Inflammatory macrophage treated with lipopolysaccharide for 1 hour (primary cell): ENCODE measurements at places on chromosomes 2 and 18.

GRCh38 chr18:63236406-63236805 is 83.2 kb downstream of the BCL2 start:
- peak; percentile 98 for DNase-seq

DNA sequence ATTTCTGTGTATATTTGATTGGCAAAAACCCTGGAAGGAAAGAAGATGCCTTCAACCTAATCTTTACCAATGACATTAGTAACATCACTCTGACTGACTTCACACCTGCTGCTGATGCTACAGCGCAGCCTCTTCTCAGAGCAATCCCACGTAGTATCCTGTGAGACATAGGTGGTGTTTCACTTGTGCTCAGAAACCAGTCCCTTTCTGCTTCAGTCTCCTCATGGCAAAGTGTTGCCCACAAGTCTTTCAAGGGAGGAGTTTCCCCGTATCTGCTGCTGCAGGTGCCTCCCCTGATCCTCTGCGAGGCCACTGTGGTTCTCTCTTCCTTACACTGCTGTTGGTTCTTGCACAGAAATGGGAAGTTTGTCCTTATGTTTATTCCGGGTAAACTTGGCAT is 433.2 kb upstream of the TNP1 start:
- DNase-seq: no peak

DNA sequence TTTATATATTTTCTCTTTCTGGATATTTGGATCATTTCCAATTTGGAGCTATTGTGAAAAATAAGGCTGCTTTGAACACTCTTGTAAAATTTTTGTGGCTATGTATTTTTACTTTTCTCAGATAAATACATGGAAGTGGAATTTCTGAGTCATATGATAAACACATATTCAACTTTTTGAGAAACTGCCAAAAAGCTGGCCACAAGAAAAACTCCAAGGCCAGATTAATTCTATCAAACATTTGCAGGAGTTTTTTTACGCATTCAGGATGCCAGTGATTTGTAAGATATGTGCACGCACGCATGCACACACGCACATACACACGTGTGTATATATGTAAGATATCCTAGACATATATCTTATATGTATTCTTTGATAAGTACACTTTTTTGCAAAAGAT is 477.5 kb upstream of the SPHKAP start:
- DNase-seq: no peak

DNA sequence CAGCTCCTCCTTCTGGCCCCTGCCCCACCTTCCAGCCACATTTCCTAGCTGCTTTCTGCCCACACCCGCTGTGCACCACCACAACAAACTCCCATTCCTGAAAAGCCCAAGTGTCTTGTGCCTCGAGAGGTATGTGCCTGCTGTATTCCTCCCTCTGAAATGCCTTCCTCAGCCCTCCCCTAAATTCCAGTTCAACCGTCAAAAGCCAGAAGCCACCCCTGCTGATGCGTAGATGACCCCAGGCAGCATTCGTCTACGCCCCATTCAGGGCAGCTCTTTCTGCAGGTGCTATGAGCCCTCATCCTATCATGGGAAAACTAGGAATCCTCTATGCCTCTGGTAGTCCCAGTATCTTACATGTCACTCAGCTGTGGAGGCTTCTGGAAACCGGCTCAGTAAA is 71.7 kb downstream of the DNMT3A start:
- DNase-seq: no peak

DNA sequence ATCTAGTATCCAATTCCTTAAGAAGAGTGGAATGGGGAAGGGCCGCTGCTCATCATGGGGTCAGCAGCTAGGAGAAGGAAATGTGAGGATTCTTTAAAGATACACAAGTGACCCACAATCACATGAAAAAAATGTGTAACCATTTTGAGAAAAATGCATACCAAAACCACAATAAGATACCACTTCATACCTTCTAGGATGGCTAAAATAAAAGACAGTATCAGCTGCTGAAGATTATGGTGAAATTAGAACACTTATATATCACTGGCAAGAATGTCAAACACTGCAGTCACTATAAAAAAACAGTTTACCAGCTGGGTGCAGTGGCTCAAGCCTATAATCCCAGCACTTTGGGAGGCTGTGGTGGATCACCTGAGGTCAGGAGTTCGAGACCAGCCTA is 67.9 kb downstream of the C2orf74 start:
- DNase-seq: no peak

GRCh38 chr2:143399631-143400069 is 270.4 kb downstream of the ARHGAP15 start:
- peak; percentile 92 for DNase-seq

GRCh38 chr18:13614641-13615288 is 111.6 kb downstream of the FAM210A start:
- DNase-seq: peak; percentile 68

DNA sequence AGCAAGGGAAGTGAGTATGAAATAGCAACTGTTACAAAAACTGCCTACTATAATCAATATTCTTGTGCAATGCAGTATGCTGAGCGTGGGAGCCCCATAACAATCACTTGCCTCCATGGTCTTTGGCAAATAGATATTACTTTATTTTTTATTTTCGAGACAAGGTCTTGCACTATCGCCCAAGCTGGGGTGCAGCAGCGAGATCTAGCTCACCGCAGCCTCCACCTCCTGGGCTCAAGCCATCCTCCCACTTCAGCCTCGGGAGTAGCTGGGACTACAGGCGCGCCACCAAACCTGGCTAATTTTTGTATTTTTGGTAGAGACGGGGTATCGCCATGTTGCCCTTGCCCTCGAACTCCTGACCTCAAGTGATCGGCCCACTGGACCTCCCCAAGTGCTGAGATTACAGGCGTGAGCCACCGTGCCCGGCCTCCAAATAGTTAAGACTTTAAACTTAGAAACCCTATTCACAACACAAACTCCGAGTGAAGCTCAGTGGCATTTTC is 1.2 kb upstream of the CCNT2 start:
- DNase-seq: no peak

GRCh38 chr2:223267160-223267951 is 215.4 kb downstream of the KCNE4 start:
- no peak for DNase-seq

- DNase-seq: no peak
Observed at GRCh38 chr18:37188016-37188791, 359.3 kb downstream of the KIAA1328 start.

DNA sequence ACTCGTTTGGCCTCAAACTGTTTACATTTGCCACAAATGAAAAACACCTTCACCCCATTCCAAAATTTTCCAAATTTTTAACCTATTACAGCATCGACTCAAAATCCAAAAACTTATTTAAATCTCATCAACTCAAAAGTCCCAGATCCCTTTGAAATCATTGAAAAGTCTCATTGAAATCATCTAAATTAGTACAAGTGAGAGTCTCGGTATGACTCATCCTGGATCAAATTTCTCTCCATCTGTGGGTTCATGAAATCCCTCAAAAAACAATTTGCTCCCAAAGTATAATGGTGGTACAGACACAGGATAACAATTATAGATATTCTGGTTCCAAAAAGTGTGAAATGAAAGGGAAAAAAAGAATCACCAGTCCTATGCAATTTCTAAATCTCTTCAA is 65.1 kb downstream of the LRP1B start:
- no peak for DNase-seq

DNA sequence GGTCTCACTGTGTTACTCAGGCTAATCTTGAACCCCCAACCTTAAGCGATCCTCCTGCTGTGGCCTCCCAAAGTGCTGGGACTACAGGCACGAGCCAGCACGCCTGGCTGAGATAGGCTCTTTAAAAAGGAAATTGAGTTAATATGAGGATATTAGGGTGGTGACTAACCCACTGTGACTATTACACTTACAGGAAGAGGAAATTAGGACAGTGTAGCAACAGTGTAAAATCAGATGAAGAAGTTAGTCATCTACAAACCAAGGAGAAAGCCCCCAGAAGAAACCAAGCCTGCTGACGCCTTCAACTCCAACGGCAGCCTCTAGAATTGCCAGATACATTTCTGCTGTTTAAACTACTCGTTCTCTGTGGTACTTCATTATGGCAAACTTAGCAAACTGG is 711.9 kb downstream of the SUCLG1 start:
- no peak for DNase-seq

DNA sequence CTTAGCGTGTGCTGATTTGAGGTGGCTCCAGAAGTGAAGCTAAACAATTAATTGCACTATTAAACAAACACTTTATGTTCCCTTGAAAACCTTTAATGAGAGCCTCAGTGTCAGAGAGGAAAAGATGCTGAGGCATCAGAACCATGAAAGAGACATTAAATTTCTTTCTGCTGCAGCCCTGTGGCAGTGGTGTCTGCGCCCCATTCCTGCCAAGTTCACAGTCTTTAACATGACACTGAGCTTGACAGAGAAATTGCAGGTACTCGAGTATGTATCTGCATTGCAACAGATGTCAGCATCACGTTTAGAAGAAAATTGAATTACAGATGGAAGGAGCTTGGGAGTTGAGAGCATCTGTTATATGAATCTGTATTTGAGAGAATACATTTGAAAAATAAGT is 111.3 kb upstream of the CREB1 start:
- DNase-seq: no peak

DNA sequence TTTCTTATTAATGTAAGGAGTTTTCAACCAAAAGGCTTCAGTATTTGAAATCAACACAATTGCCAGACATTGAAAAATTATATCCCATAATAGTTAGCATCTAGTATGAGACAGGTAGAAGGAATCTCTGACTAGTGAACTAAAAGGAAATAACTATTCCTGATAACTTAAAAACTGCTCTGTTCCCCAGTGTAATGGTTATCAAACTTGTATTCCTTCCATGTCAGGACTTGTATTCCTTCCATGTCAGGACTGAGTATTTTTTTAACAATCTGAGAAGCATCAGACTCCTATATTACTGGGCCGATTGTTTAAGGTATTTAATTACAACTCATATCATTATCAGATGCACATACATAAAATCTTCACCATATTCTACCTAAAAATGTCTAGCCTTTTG is 238.5 kb downstream of the HNMT start:
- DNase-seq: no peak

DNA sequence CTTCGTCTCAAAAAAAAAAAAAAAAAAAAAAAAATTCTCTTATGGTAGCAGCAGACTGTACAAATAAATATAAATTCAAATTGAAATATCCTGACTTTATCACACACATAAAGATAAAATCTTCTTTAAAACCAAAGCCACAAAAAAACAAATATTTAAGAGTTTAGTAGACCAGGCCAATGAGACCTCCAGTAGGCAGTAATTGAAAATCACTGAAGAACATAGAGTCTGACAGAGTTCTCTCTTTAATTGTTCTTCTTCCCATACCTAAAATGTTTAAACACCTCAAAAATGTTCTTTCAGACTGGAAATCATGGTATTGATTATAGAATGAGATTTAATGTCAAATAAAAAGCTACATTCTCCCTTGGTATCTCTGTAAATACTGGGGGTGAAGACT is 20.8 kb downstream of the PRPF40A start:
- no peak for DNase-seq

- DNase-seq: no peak
Observed at GRCh38 chr2:42170619-42171395, 1.7 kb downstream of the EML4 start.

GRCh38 chr2:233197022-233197421 is 54.5 kb upstream of the ATG16L1 start:
- DNase-seq: no peak

DNA sequence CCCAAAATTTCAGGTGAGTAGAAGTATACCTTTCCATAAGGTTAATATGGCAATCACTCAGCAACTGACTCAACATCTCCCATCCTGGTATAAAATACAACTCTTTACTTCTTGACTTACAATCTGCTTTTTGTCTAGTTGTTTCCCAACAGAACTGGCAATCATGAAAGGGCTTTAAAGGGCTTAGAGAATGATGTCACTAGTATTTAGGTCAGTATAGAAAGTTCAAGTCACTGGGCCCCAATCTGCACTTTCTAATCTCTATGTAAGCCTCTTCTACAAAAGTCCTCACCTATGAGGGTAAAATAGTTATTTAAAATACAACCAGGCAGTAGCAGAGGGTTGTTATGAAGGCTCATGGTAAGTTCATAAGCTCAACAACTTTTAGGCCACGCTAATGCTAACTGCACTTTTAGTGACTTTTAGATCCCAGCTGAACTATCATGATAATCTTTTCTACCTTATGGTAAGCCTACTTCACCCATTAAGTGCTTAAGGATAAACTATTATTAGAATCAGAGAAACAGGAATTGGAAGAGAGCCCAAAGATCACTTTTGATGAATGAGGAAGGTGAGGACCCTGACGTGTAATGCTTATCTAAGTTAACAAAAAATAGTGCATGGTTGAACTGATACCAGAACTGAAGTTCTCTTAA is 79.6 kb downstream of the GORASP2 start:
- DNase-seq: no peak

DNA sequence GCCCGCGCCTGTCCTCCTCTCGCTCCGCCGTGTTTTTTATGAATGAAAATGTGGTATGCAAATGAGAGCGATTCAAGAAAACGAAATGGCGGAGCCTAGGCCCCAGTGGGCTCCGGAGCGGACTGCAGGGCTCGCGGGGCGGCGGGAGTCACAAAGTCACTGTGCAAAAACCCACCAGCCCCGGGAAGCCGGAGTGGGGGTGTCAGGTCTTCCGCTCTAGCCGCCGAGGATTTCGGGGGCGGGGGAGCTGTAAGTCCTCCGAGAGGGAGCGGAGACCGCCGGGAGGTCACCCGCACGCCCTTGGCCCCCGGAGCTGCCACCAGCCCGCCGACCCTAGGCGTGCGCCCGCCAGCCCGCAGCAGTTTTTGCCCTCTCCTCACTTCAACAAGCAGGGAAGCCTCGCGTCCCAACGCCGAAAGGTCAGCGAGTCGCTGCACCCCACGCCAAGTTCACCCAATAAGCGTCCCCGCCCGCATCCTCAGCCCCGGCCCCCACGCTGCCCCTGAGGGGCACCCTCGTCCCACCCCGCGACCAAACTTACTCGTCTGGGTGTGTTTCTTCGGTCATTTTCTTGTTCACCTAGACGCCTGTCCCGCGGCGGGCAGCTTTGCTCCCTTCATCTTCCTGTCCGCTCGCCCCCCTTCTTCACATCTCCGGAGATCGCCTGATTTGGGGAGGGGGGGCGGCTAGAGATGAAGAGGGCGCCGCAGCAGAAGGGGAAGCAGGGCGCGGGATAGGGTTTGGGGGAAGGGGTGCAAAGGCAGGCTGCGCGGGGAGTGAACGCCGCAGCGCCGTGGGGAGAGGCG is 775 bp downstream of the SPRED2 start:
- DNase-seq: peak; percentile 18

DNA sequence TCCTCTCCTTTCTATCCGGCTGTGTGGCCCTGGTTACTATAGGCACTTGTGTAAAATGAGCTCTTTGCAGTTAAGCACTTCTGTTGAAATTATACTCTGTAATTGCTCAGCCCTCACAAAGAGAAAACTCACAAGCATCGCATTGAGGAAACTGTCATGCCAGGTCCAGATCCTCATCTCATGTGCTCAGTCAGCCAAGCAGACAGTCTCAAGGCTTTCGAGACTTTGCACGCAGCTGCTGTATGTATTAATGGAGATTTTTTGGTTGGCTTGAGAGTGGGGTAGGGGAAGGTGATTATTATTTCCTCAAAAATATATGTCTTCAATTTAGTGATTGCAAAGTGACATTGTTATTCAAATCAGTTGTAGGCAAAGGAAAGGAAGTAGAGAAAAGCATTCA is 33.0 kb upstream of the PHLPP1 start:
- DNase-seq: no peak
